ENCODE measurements at places on chromosomes 11 and 22. TPM values are rescaled to one million over a fixed set of nuclear protein-coding genes. Genes with fewer than 3 reads are reported as not detected.

The DGCR6 gene
- 8.0 TPM for total RNA-seq

The OR2AT4 gene
- not detected for total RNA-seq

The PUS3 gene
- 8.1 TPM for total RNA-seq

The PGA5 gene
- total RNA-seq: 0.95 TPM

The BIK gene
- total RNA-seq: 0.43 TPM

Data from Right ventricle myocardium inferior (tissue), 1 donor.